Activated T-helper 2 cell treated with anti-CD3 and anti-CD28 coated beads, Interferon-gamma antibody, Interleukin-2, Interleukin-4, amounts not matched to agents 10 μg/mL and 5 μg/mL and 100 μg/mL, durations not matched to agents 14 hours and 24 hours and 36 hours (primary cell): ENCODE measurements at places on chromosomes 4 and X.

DNA sequence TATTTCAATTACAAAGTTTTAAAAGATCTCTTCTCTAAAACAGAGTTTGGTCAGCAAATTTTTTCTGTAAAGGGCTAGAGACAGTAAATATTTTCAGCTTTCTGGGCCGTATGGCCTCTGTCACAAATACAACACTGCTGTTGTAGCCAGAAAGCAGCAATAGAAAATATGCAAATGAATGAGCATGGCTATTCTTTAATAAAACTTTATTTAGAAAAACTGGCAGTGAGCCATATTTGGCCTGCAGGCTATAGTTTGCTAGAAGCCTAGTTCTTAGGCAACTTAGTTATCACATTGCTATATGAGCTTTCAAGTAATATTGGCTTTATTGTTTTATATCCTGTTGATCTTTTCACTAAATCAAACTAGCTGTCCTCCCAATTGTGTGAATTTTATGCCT lies 26.5 kb upstream of the XK start:
- no peak overlapping the region for H3K4me3 ChIP-seq
- no peaks in the 10 kb centered on the region for H3K4me1 ChIP-seq
- no peaks in the 10 kb centered on the region for H3K36me3 ChIP-seq
- H3K27me3 ChIP-seq = no peaks in the 10 kb centered on the region
- no peak overlapping the region for H3K27ac ChIP-seq

GRCh38 chr4:88735564-88735963 lies 37.9 kb upstream of the NAP1L5 start:
- no peak overlapping the region for H3K27ac ChIP-seq
- H3K36me3 ChIP-seq = peaks cover 11% of the 10 kb centered on the region
- H3K4me3 ChIP-seq = no peak overlapping the region

DNA sequence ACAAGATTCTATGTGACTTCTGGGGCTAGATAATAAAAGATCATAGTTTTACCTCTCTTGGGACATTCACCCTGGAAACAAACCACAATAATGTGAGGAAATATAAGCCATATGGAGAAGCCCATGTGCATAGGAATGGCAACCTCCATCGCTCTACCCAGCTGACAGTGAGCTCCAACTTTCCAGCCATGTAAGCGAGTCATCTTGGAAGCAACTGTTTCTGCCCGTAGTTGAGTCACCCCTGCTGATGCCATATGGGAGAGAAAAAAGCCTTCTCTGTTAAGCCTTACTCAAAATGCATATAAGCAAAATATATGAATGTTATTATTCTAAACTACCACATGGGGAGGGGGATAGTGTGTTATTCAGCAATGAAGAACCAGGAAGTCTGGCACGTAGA lies 31.4 kb upstream of the RELL1 start:
- H3K27ac ChIP-seq = no peak overlapping the region
- peaks cover 36% of the 10 kb centered on the region for H3K4me1 ChIP-seq
- DNase-seq = no peak
- peaks cover 27% of the 10 kb centered on the region for H3K27me3 ChIP-seq
- no peak overlapping the region for H3K4me3 ChIP-seq
- H3K36me3 ChIP-seq = no peaks in the 10 kb centered on the region

GRCh38 chr4:139175646-139176301 lies 1.2 kb downstream of the ELF2 start:
- no peak for DNase-seq
- no peaks in the 10 kb centered on the region for H3K36me3 ChIP-seq
- H3K4me3 ChIP-seq = peak overlapping the region; percentile 90
- peaks cover 22% of the 10 kb centered on the region for H3K27me3 ChIP-seq

DNA sequence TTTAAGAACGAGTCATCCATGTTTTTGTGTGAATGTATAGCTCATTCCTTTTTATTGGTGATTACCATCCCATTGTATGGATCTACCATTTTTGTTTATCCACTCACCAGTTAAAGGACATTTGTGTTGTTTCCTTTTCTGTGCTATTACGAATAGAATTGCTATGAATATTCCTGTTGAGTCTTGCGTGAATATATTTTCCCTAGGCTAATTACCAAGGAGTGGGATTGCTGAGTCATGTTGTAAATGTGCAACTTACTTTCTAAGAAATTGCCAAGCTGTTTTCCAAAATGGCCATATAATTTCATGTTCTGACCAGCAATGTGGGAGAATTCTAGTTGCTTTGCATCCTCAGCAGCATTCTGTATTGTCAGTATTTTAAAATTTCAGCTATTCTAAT lies 51.3 kb downstream of the YIPF6 start:
- no peaks in the 10 kb centered on the region for H3K27me3 ChIP-seq
- H3K4me3 ChIP-seq = no peak overlapping the region
- H3K36me3 ChIP-seq = no peaks in the 10 kb centered on the region

DNA sequence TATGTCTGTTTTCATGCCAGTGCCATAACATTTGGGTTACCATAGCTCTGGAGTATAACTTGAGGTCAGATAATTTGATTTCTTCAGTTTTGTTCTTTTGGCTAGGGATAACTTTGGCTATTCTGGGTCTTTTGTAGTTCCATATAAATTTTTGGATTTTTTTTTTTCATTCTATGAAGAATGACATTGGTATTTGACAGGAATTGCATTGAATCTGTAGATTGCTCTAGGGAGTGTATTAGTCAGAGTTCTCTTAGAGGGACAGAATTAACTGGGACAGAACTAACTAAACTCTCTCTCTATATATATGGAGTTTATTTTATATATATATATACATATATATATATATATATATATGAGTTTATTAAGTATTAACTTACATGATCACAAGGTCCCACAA lies 32.2 kb upstream of the SLIT2 start:
- H3K36me3 ChIP-seq = no peaks in the 10 kb centered on the region
- no peak for DNase-seq
- H3K27ac ChIP-seq = no peak overlapping the region
- no peak overlapping the region for H3K4me3 ChIP-seq
- no peaks in the 10 kb centered on the region for H3K27me3 ChIP-seq

DNA sequence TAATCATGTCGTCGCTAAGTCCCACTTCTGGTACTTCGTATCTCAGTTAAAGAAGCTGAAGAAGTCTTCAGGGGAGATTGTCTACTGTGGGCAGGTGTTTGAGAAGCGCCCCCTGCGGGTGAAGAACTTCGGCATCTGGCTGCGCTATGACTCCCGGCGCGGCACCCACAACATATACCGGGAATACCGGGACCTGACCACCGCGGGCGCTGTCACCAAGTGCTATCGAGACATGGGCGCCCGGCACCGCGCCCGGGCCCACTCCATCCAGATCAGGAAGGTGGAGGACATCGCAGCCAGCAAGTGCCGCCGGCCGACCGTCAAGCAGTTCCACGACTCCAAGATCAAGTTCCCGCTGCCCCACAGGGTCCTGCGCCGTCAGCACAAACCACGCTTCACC lies 11.3 kb downstream of the PNCK start:
- peaks cover 41% of the 10 kb centered on the region for H3K27me3 ChIP-seq
- no peak overlapping the region for H3K4me3 ChIP-seq
- no peak overlapping the region for H3K27ac ChIP-seq
- H3K36me3 ChIP-seq = no peaks in the 10 kb centered on the region

DNA sequence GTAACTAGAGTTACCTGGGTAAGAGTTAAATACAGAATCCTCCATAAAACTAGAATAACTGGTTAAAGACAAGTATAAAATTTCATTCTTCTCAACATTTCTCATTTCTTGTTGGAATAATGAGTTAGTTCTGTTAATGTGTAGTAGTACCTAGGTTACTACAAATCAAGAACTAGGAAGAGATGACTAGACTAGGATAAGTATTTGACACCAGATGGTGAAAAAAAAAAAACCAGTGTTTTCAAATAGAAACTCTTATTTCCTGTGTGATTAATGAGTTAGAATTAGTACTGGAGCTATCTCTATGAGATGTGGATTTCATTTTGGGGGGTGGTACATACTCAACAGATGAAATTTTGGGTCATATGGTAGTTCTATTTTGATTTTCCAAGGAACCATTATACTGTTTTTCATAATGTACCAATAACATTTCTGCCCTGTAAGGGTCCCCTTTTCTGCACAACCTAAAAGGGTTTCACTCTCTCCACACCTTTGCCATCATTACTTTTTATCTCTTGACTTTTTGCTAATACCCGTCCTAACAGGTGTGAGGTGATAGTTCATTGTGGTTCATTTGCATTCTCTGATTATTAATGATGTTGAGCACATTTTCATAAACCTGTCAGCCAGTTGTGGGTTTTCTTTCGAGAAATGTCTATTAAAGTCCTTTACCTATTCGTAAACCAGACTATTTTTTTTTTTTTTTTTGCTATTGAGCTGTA lies 1.7 kb upstream of the VCX start:
- DNase-seq = no peak
- no peak overlapping the region for H3K4me3 ChIP-seq
- H3K4me1 ChIP-seq = no peaks in the 10 kb centered on the region
- no peaks in the 10 kb centered on the region for H3K27me3 ChIP-seq
- no peaks in the 10 kb centered on the region for H3K36me3 ChIP-seq

DNA sequence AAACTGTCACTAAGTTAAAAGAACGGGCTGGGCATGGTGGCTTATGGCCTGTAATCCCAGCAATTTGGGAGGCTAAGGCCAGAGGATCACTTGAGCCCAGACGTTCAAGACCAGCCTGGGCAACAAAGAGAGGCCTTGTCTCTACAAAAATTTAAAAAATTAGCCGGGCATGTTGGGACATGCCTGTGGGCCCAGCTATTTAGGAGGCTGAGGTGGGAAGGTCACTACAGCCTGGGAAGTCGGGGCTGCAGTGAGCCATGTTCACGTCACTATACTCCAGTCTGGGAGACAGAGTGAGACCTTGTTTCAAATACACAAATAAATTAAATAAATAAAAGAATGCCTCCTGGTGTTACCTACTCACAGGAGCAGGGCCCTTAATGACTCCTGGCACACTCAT lies 69.5 kb downstream of the APBB2 start:
- no peak overlapping the region for H3K27ac ChIP-seq
- peaks cover 3% of the 10 kb centered on the region for H3K27me3 ChIP-seq
- H3K4me1 ChIP-seq = no peaks in the 10 kb centered on the region
- no peaks in the 10 kb centered on the region for H3K36me3 ChIP-seq
- H3K4me3 ChIP-seq = no peak overlapping the region

DNA sequence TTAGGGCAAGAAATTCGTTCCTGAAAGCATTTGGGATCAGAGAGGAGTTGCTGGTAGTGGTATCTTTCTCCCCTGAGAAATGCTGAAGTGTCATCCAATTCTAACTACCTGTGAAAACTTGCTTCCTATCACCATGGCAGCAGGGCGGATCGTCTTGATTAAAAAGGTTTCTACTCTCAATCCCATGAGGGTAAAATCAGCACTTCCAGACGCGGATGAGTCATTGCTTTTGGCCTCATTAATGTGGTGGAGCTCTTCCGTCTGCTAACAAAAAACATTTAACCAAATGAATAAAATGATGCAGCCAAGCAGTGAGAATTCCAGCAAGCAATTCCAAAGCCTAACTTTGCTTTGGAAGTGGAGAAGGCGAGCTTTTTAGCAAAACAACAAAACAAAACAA lies 325.6 kb downstream of the CAMK2D start:
- no peak overlapping the region for H3K4me3 ChIP-seq
- no peaks in the 10 kb centered on the region for H3K27me3 ChIP-seq
- peaks cover 12% of the 10 kb centered on the region for H3K4me1 ChIP-seq
- H3K27ac ChIP-seq = no peak overlapping the region
- no peak for DNase-seq

GRCh38 chr4:107719207-107719921 lies 670 bp downstream of the PAPSS1 start:
- H3K36me3 ChIP-seq = peaks cover 10% of the 10 kb centered on the region
- H3K4me1 ChIP-seq = peaks cover 27% of the 10 kb centered on the region
- peak overlapping the region; percentile 91 for H3K4me3 ChIP-seq
- H3K27ac ChIP-seq = peak overlapping the region; percentile 82

GRCh38 chrX:69089203-69089602 lies 76.0 kb downstream of the PJA1 start:
- no peaks in the 10 kb centered on the region for H3K36me3 ChIP-seq
- H3K4me1 ChIP-seq = no peaks in the 10 kb centered on the region
- H3K4me3 ChIP-seq = no peak overlapping the region
- no peaks in the 10 kb centered on the region for H3K27me3 ChIP-seq

DNA sequence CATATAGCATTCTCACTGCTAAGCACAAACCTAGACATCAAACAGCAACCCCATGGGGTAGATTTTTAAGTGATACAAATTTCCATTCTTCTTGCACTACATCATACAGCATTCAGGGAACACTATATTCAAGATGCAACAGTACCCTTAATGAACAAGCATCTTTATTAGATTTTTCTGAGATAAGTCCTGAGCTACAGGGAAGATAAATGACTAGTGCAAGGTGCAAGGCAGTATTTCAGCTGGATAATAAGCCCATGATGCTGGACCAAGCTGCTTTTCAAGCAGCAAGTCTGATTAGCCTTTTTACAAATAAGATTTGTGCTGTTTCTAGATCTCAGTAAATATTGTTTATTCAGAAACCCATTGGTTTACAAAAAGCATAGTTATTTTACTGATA lies 192.6 kb upstream of the ATOH1 start:
- H3K4me3 ChIP-seq = no peak overlapping the region
- no peak overlapping the region for H3K27ac ChIP-seq
- no peak for DNase-seq
- H3K36me3 ChIP-seq = no peaks in the 10 kb centered on the region
- no peaks in the 10 kb centered on the region for H3K4me1 ChIP-seq

DNA sequence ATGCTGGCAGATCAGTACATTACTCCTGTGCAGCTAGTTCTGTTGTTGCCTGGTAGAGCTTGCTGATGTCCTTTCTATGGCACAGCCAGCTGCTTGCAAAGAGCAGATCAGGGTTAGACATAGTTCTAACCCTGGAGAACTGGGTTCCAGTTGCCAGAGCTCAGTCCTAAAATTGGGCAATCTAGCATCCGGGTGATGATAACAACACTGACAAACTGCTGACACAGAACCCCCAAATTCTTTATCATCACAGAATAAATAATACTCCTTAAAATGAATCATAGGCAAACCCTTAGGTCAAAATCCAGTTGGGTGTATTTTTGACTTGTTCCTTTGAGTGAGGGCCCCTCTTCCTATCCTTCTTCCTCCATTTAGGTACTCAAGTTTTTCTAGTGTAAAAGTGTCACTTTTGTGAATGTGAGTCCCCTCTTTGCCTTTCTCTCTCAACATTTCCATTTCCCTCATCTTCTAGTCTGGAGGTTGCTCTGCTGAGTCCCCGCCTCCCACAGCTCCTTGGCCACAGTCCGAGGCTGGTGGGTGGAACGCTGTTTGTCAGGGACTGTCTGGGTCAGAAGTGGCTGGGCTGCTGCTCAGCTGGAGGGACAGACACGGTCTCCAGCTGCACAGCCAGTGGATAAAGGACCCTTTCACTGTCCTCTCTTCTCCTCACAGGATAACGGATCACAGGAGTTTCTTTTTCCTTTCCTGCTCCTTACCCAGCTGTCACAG lies 93.6 kb upstream of the RASGEF1B start:
- H3K4me3 ChIP-seq = no peak overlapping the region
- peaks cover 6% of the 10 kb centered on the region for H3K4me1 ChIP-seq
- H3K36me3 ChIP-seq = no peaks in the 10 kb centered on the region
- H3K27me3 ChIP-seq = peaks cover 5% of the 10 kb centered on the region
- no peak overlapping the region for H3K27ac ChIP-seq

GRCh38 chrX:14738643-14739042 lies 134.2 kb downstream of the FANCB start:
- H3K36me3 ChIP-seq = no peaks in the 10 kb centered on the region
- DNase-seq = no peak
- H3K27me3 ChIP-seq = no peaks in the 10 kb centered on the region
- H3K4me1 ChIP-seq = no peaks in the 10 kb centered on the region
